ENCODE measurements at places on chromosomes 16 and 17.

DNA sequence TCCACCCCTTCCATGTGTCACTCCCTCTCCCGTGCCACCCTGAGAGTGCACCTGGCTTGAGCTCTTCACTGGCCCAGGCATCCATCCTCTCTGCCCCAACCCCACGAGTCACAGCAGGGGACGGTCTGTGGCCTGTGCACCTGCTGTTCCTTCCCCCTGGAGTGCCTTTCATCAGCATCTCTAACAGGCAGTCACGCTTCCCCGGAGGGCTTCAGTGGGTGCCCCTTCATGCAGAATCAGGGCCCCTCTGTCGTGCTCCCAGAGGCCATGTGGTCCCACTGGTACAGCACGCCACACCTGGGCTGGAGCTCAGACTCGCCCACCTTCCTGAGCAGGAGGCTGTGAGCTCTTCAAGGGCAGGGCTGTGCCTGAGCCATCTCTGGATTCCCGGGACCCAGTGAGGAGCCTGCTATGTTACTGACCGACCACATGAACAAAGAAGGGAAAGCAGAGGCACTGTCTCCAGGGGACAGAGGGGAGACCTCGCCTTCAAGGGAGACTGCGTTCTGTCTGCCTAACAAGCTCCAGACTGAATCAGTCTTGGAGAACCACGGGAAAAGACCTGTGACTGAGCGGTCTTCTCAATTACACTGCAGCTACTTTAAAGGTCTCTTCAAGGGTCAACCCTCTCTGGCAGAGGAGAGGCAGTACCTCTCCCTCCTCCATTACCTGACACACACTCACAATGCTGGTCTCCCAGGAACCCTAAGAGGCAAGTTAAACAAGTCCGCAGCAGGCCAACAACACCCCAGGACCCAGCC lies 78.8 kb upstream of the DOC2B start:
- DNase-seq, result no peak

GRCh38 chr16:84895016-84895415 lies 75.2 kb downstream of the CRISPLD2 start:
- DNase-seq, result no peak

GRCh38 chr17:16352303-16352666 lies 984 bp downstream of the CENPV start:
- DNase-seq, result peak; percentile 43

GRCh38 chr17:47872651-47873161 lies 21.7 kb upstream of the SP6 start:
- no peak for DNase-seq

- no peak for DNase-seq
These were observed 305.4 kb downstream of the CEP112 start for GRCh38 chr17:65886315-65887245.

GRCh38 chr16:15440852-15441251 lies 6.5 kb downstream of the BMERB1 start:
- DNase-seq, result peak; percentile 87

- DNase-seq, result no peak
These were observed 110.3 kb downstream of the TOX3 start for GRCh38 chr16:52436339-52437276.

DNA sequence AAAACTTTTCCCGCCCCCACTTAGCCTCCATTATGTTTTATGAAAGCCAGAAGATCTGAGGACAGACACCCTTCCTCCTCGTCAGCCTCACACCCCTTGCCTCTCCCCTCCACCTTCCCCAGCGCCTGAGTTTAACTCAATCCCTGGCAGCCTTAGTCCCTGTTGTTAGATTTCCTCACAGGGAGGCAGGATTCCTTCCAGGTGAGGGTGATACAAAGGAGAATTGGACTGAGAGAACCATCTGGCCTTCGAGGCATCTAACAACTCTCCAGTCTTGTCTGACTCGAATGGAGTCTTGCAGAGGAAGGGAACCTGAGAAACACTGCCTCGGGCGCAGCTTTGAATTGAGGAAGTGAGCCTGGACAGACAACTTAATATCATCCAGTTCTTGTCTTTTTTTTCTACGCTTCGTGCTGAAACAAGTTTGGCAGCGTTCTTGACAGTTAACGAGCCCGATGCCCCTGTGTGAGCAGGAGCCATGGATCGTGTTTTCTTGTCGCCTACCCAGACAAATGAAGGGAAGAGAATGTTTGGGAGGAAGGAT lies 1.3 kb upstream of the ZNF768 start:
- no peak for DNase-seq

DNA sequence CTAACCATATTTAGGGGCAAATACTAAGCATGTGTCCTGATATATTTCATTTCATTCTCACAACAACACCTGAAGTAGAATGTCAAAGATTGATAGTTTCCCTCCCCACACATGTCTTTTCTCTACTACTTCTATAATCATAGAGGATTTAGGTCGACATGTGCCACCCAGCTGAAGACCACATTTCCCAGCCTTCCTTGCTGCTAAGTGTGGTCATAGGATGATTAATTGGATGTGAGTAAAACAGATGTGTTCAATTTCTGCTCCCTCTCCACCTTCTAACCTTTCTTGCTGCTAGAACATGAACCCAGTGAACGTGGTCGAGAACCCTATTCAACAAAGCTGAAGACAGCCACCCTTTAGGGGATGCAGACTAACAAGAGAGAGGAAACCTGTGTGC lies 18.8 kb upstream of the HLF start:
- DNase-seq, result no peak

GRCh38 chr17:55437159-55437605 lies 15.5 kb upstream of the MMD start:
- DNase-seq, result no peak

- DNase-seq, result no peak
These were observed 46.3 kb downstream of the DYNLRB2 start for GRCh38 chr16:80587071-80587470.

GRCh38 chr16:62034231-62035114 lies 1.8 kb downstream of the CDH8 start:
- no peak for DNase-seq

DNA sequence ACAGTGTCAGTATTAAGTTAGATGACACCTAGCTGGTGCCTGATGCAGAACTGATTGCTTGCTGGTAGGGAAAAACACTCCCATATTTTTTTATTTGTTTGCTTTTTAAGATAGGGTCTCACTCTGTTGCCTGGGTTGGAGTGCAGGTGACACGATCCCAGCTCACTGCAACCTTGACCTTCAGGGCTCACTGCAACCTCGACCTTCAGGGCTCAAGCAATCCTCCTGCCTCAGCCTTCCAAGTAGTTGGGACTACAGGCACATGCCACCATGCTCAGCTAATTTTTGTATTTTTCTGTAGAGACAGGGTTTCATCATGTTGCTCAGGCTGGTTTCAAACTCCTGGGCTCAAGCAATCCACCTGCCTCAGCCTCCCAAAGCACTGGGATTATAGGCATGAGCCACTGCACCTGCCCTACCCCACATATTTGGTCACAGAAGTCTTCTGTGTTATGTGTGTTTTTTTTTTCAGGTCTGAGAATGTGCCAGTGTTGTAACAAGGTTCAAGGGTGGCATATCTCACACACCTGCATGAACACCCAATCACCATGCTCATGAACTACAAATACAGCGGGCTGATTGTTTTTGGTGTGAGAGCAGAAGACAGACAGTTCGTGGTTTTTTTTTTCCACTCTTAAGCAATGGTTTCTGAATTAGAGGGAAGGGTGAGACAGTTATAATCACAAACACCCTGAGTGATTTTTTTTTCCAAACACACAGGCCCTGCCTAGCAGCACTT lies 22.8 kb downstream of the SPAG9 start:
- no peak for DNase-seq

DNA sequence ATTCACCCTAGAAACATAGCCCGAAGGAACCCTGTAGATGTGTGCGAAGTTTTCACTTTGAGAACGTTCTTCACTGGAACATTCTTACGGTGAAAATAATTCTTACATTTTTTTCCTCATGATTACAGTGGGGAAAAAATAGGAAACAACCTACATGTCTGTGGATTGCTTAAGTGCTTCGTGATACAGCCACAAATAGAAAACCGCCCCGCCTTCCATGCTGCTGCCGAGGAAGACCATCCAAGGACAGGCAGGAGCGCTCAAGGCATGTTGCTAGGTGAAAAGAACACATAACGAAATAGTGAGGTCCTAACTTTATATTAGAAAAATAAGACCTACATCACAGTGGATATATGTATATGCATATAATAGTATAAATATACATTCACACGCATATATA lies 78.8 kb downstream of the BMERB1 start:
- no peak for DNase-seq

Data from MG63 (cell line).